ENCODE measurements at places on chromosomes 1 and 21.

DNA sequence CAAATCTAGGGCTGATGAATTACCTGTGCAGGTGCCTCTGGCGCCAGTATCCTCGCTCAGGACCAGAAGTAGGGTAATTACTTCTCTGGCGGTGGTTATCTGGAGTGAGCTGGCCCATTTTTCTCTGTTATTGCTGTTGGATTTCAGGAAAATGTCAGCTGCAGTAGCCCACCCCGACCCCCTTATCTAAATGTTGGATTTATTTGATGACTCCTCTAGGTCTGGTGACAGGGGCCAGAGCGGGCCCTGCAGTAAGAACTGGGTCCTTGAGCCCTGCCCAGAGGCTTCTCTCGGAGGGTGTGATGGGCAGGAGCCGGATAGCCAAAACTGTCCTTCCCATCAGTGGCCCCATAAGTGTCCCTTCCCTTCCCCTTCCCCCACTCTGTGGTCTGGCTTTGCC lies 384.3 kb downstream of the PTPRU start:
- DNase-seq: no peak

DNA sequence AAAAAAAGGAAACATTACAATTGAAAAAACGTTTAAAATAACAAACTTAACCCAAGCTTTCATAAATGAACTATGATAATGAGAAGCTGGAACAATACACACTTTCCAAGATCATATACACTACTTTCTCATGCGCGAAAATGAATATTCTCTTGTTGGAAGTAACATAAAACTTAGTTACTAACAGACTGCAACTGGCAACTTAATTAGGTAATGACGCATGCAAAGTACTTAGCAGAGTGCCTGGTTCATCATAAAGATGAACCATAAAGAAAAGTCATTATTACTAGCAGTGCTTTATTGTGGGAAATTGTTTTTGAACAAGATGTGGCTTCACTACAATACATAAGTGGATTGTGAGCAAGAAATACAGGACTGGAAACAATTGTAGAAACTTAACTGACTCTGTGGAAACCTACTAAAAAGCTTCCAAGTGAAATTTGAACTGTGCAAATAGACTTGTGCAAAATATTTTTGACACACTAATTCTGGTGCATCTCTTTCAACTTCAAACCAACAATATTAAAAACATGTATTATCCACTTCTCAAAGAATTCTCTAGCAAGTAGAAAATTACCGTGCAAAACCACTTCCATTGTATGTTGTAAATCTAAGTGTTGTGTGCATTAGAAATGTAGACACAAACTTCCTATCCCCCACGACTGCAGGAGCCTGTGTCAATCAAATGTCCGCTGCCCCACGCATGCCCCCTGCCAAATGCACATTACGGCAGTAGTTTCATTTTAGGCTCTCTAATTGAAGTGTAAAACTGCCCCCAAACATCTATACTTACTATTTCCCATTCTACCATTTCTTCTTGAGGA lies 2.0 kb downstream of the ARHGAP29 start:
- DNase-seq: no peak

- DNase-seq: no peak
Measured at GRCh38 chr21:43268086-43268803, 99.4 kb downstream of the CRYAA start.

GRCh38 chr1:246335151-246335550 lies 171.9 kb downstream of the SMYD3 start:
- DNase-seq: no peak

- DNase-seq: no peak
Measured at GRCh38 chr1:234845836-234846235, 235.9 kb upstream of the IRF2BP2 start.

DNA sequence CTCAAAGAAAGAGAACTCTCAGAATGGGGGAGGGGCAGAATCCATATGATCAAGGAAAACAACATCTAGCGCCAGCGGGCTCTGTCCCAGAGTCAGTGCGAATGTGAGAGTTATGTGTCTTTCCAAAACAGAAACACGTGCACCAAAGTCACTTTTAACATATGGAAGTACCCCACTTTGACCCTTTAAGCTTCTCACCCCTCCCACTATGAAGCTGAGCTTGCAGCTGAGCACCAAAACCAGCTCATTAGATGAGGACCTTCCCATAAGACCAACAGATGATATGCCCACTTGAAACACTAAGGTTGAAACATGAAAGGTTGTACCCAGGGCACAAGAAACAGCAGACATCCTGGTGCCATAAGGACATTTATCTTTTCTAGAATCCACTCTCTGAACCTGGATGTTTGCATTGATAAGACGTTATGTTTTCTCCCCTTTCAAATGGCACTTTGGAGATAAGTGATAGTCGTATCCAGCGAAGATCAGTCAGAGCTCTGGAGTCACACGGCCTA lies 171.0 kb downstream of the TGFBR3 start:
- no peak for DNase-seq

All from stimulated activated CD4-positive, alpha-beta T cell treated with anti-CD3 and anti-CD28 coated beads, Interleukin-15, amount 100 ng/mL, for 1 hour (primary cell).